ENCODE measurements at places on chromosomes 11 and 22. TPM values are rescaled to one million over a fixed set of nuclear protein-coding genes. Genes with fewer than 3 reads are reported as not detected.
A peak's percentile ranks its signal among the peaks of the same experiment; 100 is the strongest.

The RAB30 gene
- 31.5 TPM for total RNA-seq

The C11orf71 gene
- 6.3 TPM for total RNA-seq

The RAB1B gene
- total RNA-seq, result 139 TPM

- DNase-seq, result peak; percentile 17
Observed at GRCh38 chr22:35540595-35541253, at the start of gene RASD2. TSS of gene RASD2 (plus strand) at chr22:35540831. CDS start at chr22:35546810, 5,979 bp downstream.

GRCh38 chr11:64048042-64048854 is 12.5 kb downstream of the FLRT1 start:
- DNase-seq, result no peak

- no peak for DNase-seq
Observed at GRCh38 chr11:26043665-26044064, 288.3 kb upstream of the ANO3 start.

DNA sequence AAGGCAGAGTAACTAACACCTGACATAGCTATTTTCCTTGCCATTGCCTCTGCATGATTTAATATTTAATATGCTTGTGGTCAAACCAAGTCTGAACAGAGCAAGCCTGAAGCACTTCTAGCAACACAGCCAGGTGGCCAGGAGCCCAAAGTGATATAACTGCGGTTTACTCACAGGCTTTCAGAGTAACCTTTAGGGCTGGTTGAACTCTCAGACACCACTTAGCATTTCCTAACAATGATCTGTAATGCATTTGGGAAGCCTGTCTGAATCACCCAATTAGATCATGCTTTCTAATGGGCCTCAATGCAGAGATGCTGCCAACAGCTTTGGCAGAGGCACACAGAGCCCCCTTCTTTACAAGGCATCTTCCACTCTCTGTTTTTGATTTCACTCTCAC is 96.1 kb downstream of the FDX1 start:
- no peak for DNase-seq

DNA sequence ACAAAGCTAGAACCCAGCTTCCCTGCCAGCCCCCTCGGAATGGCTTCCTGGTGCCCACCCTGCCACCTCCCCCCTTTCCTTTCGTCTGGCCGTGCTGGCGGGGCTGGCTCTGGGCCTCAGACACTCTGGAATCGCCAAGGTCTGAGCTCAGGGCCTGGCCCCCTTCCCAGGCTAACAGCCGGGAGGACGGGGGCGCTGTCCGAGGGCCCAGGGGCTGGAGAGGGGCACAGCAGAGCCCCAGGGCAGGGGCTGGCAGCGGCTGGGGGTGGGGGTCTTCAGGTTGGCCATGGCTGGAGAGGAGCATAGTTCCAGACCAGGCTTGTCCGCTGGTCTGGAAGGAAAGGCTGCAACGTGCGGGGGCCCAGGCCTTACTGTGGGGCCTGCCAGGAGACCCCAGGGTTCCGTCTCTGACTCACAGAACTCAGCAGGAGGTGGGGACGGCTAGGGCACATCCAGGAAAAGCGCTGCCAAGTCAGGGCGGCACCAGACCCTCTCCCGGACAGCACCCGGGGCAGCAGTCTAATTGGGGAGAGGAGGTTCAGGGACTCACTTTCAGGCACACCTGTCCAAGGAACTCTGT is 861 bp upstream of the LTBP3 start:
- no peak for DNase-seq

DNA sequence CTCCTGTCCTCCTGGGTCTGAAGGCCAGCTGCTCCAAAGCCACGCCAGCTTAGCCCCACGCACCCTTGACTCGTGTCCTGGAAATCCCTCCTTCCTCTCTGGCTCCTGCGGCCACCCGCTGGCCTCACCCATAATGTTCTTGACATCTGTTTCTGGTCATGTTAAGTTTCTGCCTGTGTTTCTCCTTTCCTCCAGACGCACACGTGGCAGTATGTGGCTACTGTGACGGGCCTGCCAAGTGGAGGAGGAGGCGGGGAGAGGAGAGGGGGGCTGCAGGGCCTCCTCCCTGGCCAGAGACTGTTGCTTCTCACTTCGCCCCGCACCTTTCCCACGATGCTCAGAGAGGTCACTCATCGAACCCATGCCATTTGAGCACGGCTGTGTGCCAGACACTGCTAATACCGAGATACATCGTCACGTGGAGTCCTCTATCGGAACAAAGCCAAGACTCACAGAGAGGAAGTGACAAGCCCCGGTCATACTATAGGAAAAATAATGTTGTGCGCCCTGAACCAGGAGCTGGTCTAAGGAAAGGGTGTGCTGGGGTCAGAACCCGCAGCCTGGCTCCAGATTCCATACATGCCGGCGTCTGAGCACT is 11.5 kb downstream of the C1QTNF6 start:
- no peak for DNase-seq

- no peak for DNase-seq
Observed at GRCh38 chr11:46112961-46113607, 8.2 kb downstream of the PHF21A start.
